CD4-positive, alpha-beta T cell treated with Interleukin-10 for 1 hour (primary cell): ENCODE measurements at places on chromosomes 5 and 9.

- DNase-seq: no peak
Observed at GRCh38 chr5:91288118-91288916, 94.8 kb downstream of the ARRDC3 start.

- DNase-seq: no peak
Observed at GRCh38 chr9:23581931-23582330, 244.1 kb downstream of the ELAVL2 start.

DNA sequence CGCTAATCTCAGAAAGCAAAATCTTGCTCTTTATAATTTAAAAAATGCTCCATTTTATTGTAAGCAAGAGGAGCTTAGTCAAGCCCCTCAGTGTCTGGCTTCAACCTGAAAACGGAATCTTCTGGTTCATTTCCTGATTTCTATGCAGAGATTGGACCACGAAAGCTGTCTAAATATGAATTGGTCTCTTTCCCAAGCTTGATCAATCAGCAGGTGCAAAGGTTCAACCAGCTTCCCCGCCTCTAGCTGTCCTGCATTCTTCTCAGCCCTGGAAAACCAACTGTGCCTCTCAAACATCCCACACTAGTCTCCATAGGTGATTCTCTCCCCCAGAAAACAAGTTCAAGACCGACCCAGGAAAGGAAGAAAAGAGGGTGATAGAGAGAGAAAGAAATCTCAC lies 34.5 kb downstream of the FNBP1 start:
- no peak for DNase-seq

DNA sequence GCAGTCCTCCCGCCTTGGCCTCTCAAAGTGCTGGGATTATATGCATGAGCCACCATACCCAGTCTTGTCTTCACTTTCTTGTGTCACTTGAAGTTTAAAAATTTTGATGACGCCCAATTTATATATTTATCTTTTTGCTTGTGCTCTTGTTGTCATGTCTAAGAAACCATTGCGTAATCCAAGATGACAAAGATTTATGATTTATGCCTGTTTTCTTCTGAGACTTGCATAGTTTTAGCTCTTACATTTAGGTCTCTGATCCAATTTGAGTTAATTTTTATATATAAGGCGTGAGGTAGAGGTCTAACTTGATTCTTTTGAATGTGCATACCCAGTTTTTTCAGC lies 18.6 kb downstream of the ANKHD1 start:
- no peak for DNase-seq

- no peak for DNase-seq
Observed at GRCh38 chr5:91898019-91898418, 514.9 kb upstream of the ARRDC3 start.

GRCh38 chr5:160792732-160793529 lies 59.1 kb downstream of the ATP10B start:
- DNase-seq: no peak

- no peak for DNase-seq
Observed at GRCh38 chr9:114071197-114071795, 6.8 kb downstream of the AMBP start.

DNA sequence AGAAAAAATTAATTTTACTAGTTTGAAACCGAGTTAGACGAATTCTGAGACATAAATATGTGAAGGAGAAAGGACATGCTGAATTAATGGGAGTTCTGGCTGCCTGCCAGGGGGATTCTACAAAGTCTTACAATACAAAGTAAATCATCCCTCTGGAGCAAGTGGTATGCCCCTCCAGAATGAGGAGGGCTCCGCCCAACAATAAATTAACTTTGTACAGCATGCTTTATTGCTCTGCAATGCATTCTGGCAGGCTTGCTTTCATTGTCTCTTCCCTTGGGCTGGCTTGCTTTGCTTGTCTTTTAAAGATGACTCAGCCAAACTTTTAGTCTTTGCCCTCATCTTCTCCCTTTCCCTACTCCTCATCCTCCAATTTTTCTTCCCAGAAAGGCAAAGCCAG lies 11.7 kb upstream of the PCDHB1 start:
- DNase-seq: no peak

- DNase-seq: no peak
Observed at GRCh38 chr5:149627070-149627469, 45.8 kb downstream of the ARHGEF37 start.

DNA sequence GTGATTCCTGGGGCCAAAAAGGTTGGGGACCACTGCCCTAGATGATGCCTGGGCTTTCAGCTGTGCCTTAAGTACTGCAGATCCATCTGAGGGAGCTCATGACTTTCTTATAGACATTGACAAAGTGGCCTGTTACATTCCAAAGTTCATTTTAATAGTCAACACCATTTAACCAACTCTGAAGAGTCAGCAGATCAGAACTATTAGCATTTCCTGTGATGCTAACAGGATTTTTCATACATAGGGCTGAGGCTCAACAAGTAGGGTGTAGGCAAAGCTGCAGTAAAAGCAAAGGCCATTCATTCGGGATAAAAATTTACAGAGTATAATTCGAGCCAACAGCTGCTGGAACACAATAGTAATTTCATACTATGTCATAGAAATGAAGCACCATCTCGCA lies 105.4 kb downstream of the LPAR1 start:
- DNase-seq: no peak

- no peak for DNase-seq
Observed at GRCh38 chr5:21623831-21624230, 1229.3 kb downstream of the CDH12 start.

- no peak for DNase-seq
Observed at GRCh38 chr9:126160067-126160853, 166.4 kb upstream of the MVB12B start.

DNA sequence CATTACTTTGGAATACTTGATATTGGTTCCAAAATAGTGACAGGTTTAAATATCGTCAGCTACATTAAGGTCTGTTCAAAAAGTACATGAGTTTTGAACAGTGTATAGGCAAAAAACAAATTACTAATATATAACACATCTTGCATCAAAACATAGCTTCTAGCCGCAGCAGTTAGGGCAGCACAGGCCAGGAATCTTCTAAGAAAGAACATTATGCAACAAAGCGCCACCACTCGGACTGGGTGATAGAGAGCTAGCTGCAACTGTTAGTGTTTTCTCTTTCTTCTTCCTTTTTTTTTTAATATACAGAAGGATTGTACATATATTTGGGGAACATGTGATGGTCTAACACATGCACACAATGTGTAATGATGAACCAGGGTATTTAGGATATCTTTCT lies 504.5 kb downstream of the NR2F1-AS1 start:
- DNase-seq: no peak

GRCh38 chr9:112439825-112440224 lies 46.8 kb upstream of the KIAA1958 start:
- no peak for DNase-seq

DNA sequence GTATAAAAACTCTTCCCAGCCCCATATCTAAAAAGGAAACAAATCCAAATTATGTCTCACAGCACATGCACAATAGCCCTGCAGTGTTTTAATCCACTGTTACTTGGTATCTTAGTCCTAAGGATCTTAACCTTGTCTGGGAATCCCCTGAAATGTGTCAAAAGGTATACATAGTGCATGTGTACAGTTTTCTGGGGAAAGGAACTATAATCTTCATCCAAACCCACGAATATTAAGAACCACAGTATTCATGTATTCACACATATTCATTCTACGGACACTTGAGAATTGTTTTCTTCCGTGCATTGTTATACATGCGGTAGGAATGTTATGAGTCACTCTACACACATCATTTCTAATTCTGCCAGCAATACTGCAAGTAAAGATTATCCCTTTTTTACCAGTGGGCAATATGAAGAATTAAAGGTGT lies 47.8 kb upstream of the SNX2 start:
- no peak for DNase-seq

- no peak for DNase-seq
Observed at GRCh38 chr5:130166839-130167490, 262.7 kb downstream of the CHSY3 start.

GRCh38 chr5:65462139-65462705 lies 19.5 kb downstream of the ADAMTS6 start:
- DNase-seq: no peak
